ENCODE measurements at places on chromosomes 7 and 10. TPM values are rescaled to one million over a fixed set of nuclear protein-coding genes. Genes with fewer than 3 reads are reported as not detected.
A peak's percentile ranks its signal among the peaks of the same experiment; 100 is the strongest.

- DNase-seq: peak; percentile 71
Observed at GRCh38 chr7:99407872-99408378, 472 bp downstream of the PDAP1 start.

- no peak for DNase-seq
Observed at GRCh38 chr7:94701555-94701973, 45.6 kb upstream of the SGCE start.

DNA sequence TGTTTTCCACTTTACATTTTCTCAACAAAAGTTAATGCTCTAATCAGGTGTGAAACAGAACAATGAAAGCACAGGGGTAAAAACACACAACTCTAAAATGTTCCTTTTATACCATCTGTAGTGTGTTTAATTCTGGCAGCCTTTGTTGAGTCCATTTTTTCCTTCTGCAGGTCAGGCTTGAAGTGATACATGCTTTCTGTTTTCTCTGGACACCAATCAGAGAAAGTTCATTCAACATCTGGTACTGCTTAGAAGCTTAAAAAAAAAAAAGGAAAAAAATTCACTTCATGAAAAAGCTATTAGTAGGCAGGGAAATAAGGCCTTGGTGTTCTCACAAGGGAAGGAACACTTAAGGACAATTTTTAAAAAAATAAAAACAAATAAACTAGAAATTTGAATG lies 231.3 kb upstream of the RHOBTB1 start:
- DNase-seq: no peak

- no peak for DNase-seq
Observed at GRCh38 chr7:88386665-88387156, 80.0 kb upstream of the STEAP4 start.

Gene FAM204A
- 25.4 TPM for total RNA-seq

Gene MUC3A
- 0.09 TPM for total RNA-seq

Gene TBX20
- not detected for total RNA-seq

GRCh38 chr7:6346581-6346980 lies 74.2 kb upstream of the CYTH3 start:
- DNase-seq: no peak

Gene NEURL1
- not detected for total RNA-seq

- no peak for DNase-seq
Observed at GRCh38 chr10:103839872-103840739, 15.3 kb downstream of the SH3PXD2A start.

DNA sequence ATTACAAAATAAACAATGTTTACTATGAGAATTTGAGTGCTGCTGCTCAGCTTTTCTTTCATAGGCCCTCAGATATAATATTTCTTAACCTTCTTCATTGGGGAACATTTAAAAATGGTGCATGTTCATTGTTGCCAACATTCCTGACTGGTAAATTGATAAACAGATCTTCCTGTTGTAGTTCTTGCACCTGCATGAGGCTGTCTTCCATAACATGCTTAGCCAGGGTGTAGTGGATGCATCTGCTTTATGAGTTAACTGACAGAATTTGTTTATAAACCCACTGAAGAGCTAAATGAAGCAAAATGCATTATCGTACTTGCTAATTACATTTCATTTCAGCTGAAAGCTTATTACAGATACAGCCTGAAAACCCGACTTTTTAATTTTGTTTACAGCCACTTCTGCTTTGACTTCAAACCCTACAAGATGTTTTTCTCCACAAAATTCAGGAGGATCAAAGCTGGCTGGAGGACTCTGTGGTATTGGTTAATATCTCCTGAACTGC lies 177.2 kb downstream of the SEM1 start:
- no peak for DNase-seq

Data from omental fat pad (tissue), 4 donors.